CD4-positive, alpha-beta T cell treated with Interleukin-1 beta for 1 hour (primary cell): ENCODE measurements at places on chromosomes 6 and 20.

DNA sequence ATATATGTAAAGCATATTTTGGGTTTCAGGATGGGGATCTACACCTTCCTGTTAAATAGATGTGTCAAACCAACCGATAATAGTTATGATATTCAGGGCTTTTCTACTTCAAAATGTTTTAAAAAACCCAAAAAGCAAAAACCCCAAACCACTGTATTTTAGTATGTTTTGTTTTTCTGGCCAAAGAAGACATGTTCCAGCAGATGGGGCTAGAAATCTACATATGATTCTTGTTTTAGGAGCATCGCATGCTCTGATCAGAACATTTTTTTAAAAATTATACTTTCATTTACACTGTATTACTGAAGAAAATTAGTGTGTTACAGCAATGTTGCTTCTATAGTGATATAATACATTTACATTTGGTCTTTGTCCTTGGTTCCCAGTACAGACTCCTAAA, 11.0 kb downstream of the RMND1 start:
- no peak for DNase-seq

- DNase-seq: no peak
Measured at GRCh38 chr6:43630980-43631619, 2.0 kb upstream of the GTPBP2 start.

GRCh38 chr6:22826961-22827360, 257.6 kb downstream of the HDGFL1 start:
- no peak for DNase-seq

GRCh38 chr6:23797041-23797440, 329.0 kb upstream of the NRSN1 start:
- DNase-seq: no peak

DNA sequence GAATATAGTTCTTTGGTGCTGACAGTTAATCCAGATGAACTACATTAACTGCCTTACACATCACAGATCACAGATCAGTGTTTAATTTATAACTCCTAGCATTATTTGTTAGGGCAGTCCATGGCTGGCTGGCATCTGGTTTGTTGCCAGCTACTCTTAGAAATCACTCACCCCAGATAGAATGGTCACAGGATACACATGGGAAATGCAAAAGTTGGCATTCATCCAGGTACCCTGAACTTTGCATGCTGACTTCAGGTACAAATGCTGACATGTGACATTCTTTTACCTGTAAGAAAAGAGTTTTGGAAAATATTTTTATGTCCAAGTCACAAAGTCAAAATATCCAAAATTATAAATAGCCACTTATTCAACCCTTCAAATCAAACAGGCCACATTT, 20.2 kb downstream of the FBXL4 start:
- DNase-seq: no peak

DNA sequence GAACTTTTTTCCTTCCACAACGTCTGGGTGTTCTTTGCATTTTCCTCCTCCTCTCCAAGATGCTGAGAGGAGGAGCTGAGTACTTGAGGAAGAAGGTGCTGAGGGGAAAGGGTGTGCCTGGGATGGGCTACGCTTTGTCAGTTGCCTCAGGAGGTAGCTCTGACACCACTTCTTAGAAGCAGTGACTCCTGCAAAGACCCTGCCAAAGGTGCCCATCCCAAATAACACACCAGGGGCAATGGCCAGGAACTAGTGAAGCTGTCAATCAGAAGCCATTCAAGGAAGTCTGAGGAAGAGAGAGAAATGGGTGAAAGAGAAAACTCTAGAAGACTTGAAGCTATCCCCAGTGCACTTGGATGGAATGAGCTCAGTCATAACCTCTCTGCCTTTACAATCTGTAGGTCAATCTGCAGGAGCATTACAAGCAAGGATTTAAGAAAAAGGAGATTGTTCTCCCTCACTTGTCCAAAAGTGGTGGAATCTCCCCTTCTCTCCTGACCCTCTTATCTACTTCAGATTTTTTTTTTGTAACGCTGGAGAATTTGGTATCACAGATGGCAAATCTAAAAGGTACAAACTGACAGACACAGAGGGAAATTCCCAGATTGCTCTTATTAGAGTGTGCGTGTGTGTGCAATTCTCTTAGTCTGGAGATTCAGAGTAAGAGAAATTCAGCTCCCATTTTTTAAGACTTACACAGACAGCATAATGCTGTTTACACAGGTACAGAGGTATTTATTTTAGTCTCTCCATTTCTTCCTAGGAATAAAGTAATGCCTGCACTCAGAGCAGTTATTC, 242.6 kb downstream of the GMPR start:
- no peak for DNase-seq
